Transverse colon (tissue), 4 donors: ENCODE measurements at places on chromosomes 11 and 22.

GRCh38 chr22:28894334-28894733 lies 11.0 kb downstream of the ZNRF3 start:
- peak; percentile 64 for DNase-seq

GRCh38 chr11:10864688-10865087 lies 6.8 kb upstream of the ZBED5 start:
- no peak for DNase-seq

GRCh38 chr11:77083566-77084245 lies 16.9 kb downstream of the CAPN5 start:
- DNase-seq = peak; percentile 7

GRCh38 chr22:49790912-49791311 lies 36.8 kb downstream of the BRD1 start:
- DNase-seq = no peak

DNA sequence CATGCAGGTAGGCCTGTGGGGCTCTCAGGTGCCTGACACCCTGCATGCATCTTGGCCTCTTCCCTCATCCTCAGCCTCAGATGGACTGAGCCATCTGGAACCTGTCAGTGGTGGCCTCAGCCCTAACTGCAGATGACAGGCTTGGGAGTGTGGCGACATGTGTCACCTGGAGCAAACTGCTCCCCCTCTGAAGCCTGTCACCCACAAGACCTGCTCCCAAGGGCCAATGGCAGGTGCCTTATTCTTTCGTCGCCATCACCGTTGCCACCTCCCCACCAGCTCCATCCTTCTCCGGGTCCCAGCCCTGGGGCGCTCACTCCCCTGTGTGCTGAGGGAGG lies 3.6 kb upstream of the SEPTIN5 start:
- DNase-seq = no peak
